HT-29 (cell line): ENCODE measurements at places on chromosomes 3 and 15. TPM values are rescaled to one million over a fixed set of nuclear protein-coding genes. Genes with fewer than 3 reads are reported as not detected.
A peak's percentile ranks its signal among the peaks of the same experiment; 100 is the strongest.

DNA sequence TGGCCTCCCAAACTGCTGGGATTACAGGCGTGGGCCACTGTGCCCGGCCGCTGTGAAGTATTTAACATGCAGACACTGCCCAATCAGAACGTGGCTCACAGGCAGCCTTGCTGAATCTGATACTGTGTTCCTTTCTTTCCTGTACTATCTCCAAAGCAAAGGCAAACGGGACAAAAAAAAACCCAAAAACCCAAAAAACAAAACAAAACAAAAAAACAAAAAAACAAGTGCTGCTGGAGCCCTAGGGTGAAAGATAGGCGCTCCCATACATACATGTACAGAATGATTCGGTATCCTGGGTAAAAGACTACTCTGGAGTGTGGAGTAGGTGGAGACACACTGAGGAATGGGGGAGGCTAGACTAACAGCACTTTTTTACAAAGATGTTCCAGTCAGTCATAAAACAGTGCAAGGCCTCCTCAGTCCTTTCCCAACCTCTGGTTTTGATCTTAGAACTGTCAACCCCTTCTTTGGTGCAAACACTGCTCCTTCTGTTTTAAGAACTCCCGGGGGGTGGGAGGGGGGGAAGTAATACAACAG lies 7.7 kb upstream of the MAP1A start:
- no peak for DNase-seq

PRICKLE2 gene
- under 0.01 and 0.34 TPM in 2 replicates for total RNA-seq

UBA7 gene
- total RNA-seq: 5.1 and 6.1 TPM in 2 replicates

DVL3 gene
- 75.1 and 83.9 TPM in 2 replicates for total RNA-seq

DNA sequence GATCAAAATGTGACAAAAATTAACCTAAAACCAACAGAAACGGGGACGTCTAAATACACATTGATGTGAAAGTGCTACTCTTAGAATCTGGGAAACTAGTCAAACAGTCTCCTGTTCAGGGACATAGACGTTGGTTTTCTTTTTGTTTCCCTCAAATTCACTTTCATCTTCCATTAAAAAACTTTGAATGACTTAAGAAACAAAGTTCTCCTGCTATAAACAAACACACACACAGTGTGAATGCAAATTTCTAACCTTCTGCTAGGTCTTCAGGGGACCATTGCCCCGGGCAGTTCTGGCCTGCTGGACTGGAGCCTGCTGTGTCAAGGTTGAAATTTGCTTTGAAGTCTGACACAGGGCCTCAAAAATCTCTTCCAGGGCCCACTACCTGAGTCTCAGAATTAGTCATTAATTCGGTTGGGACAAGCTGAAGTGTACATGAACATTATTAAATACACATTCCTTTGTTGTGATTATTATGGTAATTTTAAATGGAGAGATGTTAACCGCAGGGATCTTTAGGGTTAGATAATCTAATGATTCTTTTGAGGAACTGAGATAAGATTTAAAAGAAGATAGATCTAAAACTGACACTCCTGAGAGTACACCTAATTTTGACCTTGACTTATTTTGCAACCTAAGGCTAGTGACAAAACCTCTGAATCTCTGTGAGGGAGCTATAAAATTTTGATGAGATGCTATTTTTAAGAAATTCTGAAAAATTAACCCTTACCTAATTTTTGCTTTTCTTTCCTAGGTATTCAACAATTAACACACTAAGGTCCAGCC lies 1260.4 kb downstream of the ROBO1 start:
- no peak for DNase-seq

STRIT1 gene
- not detected in 2 replicates for total RNA-seq

ZNF80 gene
- total RNA-seq: not detected in 2 replicates

SLCO3A1 gene
- total RNA-seq: 0.47 and 2.2 TPM in 2 replicates

- DNase-seq: no peak
Measured at GRCh38 chr3:94167796-94168195, 104.9 kb downstream of the NSUN3 start.

STAB1 gene
- 0.03 TPM in 1 of 2 replicates, not detected in the other for total RNA-seq

GRCh38 chr15:95475067-95475466 lies 855.4 kb upstream of the NR2F2 start:
- DNase-seq: no peak

LRRFIP2 gene
- 24.4 and 32.3 TPM in 2 replicates for total RNA-seq

SMCO1 gene
- not detected in 2 replicates for total RNA-seq

C2CD4A gene
- total RNA-seq: 0.10 and 0.58 TPM in 2 replicates

GRCh38 chr3:115828401-115828800 lies 205.1 kb downstream of the GAP43 start:
- DNase-seq: no peak

DNA sequence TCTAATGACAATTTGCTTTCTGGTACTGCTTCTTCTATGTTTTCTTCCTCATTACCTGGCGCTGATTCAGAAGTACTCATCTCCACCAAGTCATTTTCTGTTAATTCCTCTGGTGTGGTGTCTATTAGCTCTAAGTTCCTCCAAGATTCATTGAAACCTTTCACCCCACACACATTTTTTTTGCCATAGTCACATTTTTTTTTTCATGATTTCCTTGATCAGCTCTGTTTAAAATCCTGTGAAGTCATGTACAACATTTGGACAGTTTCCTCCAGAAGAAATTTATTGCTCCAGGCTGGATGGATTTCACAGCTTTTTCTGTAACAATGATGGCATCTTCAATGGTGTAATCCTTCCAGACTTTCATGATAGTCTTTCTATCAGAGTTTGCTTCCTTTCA lies 243.2 kb upstream of the VEPH1 start:
- no peak for DNase-seq

ADGRG7 gene
- total RNA-seq: 0.08 and 0.13 TPM in 2 replicates

DNA sequence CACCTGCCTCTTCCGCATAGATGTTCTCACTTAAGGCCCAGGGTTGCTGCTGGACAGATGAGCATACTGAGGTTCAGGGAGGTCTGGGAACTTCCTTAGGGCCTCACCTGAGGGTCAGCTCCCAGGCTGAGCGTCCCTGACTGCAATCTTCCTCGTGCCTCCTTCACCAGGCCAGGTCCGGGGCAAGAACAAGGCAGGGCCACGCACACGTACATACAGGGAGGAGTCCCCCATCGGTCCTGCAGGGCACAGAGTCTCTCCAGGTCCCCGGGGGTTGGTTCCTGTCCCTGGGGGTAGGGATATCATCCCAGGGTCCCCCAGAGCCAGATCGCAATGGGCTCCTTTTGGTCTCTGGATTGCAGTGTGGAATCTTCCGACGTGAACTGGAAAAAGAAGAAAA lies 130.1 kb downstream of the LRRK1 start:
- DNase-seq: no peak

DNA sequence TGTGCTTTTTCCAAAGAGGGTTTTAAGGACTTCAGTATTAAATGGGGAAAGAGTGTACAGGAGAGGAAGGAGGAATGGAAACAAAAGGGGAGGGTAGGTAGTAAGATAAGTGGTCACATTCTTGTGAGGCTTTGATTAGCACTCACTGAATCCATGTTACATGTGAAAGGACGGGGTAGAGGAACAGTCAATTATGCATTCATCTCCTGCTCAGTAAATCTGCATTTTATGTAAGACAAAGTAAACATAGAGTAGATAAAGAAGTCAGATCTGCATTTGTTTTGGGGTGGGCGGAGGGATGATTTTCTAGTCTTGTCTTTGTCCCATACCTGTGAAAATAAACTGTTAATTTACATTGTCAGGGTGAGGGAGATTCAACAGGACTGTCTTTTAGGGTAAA lies 50.8 kb downstream of the SACM1L start:
- no peak for DNase-seq

DNA sequence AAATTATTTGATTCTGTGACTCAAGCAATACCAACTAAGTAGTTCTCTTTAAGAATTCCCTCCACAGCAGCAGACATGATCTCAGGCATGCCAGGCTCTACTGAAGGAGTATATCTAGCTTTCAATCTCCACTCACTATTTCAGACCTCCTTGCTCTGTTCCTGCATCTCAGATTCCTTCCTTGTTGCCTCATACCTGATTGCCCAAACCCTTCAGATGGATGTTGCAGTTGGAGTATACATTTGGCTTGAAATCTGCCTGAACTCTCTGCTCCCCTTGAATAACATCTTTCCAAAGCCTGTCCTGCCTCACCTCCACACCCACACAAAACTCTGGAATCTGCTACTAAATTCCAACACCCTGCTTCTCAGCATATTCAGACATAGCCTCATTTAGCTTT lies 19.8 kb upstream of the TM4SF4 start:
- DNase-seq: no peak

- no peak for DNase-seq
Measured at GRCh38 chr3:167772992-167773391, 37.5 kb downstream of the SERPINI1 start.

GRCh38 chr3:4376499-4376898 lies 73.3 kb downstream of the SETMAR start:
- no peak for DNase-seq

GRCh38 chr3:15284121-15284889 lies 48.1 kb downstream of the SH3BP5 start:
- DNase-seq: no peak

- DNase-seq: no peak
Measured at GRCh38 chr3:184037816-184038215, 6.3 kb downstream of the HTR3D start.

DNA sequence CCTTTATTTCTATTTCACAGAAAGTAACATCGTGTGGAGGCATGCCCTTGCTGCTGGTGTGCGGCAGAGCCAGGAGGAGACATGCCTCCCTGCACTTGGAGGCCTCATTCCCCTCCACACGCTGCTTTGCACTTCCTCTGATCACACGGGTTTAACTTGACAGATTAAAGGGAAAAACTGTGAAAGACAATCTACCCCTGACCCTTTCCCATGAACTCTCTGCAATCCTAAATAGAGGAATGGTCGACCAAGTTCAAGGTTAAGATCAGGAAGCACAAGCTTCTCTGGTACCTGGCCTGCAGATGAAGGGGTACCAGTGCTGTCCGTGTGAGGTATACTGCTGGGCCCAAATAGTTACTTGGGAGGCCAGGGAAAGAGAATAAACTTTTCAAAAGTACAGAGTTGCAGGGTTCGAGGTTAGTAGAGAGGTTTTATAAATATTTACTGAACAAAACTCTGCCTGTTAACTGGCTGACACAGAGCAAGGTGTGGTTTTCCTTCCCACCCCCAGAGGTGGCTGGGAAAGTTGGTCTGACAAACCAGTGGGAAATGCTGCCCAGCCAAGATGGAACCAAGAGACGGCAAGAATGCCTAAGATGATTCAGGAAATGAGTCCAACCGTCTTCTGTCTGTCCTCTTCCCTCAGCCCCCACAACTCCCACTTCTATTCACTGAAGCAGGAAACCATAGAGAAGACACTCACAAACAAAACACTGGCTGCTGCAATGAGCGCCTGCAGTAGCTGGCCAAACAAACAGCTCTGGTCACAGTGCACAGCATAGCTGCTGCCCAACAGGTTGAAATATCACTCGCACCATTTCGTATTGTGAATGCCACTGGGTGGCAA lies 79.6 kb downstream of the IGF2BP2 start:
- DNase-seq: peak; percentile 51

- DNase-seq: no peak
Measured at GRCh38 chr3:36364260-36364659, 16.0 kb upstream of the STAC start.

DNA sequence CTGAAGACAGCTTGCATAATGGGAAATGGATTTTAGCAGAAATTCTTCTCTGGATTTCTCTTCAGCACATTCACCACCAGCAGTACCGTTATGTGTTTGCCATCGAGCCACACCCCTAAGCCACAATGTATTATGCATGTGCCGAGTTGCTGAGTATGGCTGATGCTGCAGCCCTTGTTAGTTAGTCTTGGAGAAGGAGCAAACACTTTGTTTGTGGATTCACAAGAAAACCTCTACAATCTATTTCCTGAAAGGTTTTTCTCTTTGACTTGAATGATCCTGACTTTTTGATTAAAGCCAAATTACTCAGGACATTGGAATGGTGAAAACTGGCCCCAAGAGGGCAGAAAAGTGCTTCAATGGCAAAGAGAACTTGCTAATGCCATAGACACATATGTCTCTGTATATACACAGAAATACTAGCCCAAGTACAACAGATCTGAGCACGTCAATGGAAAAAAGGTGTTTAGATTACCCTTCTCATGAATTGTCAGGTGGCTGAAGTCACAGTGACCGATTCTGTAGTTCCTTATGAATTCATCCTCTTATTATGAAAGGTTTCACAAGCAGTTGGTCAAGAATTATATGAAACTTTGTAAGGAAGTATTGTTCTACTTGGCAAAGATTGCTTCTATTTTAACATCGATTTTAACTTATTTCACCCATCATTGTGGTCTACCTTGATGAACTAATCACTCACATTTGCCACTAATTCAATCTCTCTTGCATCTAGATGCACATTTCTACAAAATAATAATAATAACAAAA lies 103.0 kb downstream of the P3H2 start:
- DNase-seq: peak; percentile 74

NOX5 gene
- not detected in 2 replicates for total RNA-seq

SEMA7A gene
- total RNA-seq: 1.1 and 1.3 TPM in 2 replicates
